Fibroblast of villous mesenchyme (primary cell): ENCODE measurements at places on chromosomes 6 and 20.

DNA sequence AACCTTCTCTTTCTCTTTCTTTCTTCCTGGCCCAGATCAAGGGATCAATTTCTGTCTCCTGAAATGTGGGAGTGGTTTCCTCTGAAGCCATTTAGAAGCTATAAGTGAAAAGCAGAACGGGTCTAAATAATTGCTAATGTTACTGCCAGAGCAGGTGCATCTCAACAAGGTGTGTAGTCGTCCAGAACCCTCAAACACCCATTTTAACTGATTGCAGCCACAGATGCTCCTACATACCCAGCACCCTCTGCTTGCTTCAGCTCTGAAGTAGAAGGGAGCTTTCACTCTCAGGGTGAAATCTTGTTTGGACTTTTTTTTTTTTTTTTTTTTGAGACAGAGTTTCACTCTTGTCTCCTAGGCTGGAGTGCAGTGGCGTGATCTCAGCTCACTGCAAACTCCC, 592.1 kb upstream of the ARID1B start:
- DNase-seq, result no peak

DNA sequence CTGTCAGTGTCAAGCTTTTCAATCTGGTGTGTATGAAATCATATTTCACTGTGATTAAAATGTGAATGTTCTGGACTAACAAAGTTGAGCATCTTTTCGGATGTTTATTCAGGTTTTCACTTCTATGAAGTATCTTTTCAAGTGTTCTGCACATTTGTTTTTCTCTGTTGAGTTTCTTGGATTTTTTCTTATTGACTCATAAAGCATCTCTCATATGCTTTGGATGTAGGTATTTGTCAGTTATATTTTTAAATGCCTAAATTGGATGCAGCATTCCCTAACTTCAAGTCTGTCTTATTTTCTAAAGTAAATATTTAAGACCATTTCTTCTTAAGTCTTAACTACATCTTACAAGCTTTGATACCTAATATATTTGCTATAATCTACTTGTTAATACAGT, 398.0 kb downstream of the PLCB1 start:
- DNase-seq, result no peak

- peak; percentile 13 for DNase-seq
These were observed 54.2 kb upstream of the MAFB start for GRCh38 chr20:40743141-40743775.

GRCh38 chr6:78025502-78025901, 372.7 kb downstream of the MEI4 start:
- DNase-seq, result no peak

GRCh38 chr20:35311409-35311808, 19.2 kb upstream of the FAM83C start:
- no peak for DNase-seq

GRCh38 chr6:53263917-53264316, 84.8 kb downstream of the ELOVL5 start:
- peak; percentile 28 for DNase-seq

GRCh38 chr6:79612918-79613317, 18.2 kb upstream of the SH3BGRL2 start:
- no peak for DNase-seq

DNA sequence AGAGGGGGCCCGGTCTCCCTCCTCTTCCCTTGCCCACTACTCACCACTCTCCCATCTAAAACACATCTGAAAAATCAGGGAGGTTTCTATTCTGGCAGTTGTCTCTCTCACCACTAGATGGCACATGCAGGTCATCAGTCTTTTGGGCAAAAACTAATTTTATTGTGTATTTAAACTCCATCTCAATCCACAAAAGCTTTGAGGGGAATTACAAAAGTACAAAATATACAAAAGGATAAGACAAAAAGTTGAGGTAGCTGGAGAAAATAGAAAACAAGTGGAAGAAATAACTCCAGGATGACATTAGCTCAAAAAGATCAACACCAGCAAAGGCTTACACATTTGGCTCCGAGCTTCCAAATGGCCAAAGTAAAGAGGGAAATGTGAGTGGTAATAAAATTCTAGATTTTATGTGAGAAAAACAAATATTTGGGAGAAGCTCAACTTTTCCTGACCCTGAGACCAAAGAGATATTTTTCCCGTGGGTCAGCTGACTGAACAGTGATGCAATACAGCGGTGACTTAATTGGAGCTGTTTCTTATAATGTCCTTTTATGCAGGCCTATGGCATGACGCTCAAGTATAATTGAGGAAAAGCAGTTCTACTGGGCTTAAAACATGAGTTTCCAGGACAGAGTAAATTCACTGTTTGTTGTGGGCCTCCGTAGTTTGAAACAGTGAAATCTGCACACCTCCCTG, 79.8 kb upstream of the CHD6 start:
- DNase-seq, result peak; percentile 33

- DNase-seq, result no peak
These were observed 43.4 kb downstream of the LRFN2 start for GRCh38 chr6:40543776-40544175.

DNA sequence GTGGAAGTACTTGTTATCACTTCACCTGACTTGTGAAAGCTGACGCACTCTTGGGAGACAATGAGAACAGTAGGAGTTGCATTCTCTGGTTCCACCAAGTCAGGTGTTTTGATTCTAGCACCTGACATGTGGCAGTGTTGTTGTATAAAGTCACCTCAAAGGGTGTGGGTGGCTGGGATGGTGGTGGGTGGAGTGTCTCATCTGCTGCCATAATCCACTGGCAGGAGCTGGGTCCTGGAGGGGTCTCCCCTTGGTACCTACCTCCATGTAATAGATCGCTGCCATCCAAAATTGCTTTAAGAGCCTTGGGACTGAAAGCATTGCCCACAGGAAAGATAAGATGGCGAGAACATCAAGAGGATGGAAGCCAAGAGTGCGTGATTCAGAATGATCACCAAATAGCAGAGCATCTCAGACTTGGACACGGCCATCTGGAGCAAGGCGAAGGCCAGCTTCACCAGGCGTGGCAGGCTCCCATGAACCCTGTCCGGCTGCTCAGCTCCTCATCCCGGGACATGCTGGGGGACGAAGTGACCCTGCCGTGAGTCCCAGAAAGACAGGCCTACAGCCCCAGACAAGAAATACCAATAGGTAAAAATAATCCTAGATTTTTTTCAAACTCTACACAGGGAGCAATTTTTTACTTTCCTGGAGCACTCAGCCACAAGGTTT, 56.6 kb downstream of the NPEPL1 start:
- no peak for DNase-seq

DNA sequence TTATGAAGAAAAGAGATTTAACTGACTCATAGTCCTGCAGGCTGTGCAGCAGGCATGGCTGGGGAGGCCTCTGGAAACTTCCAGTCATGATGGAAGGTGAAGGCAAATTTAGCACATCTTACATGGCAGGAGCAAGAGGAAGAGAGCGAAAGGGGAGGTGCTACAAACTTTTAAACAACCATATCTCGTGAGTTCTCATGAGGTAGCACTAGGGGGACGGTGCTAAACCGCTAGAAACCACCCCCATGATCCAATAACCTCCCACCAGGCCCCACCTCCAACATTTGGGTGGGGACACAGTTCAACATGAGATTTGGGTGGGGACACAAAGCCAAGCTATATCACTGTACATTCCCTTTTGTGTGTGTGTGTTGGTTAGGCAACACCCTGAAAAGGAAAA, 209.9 kb downstream of the TMEM242 start:
- no peak for DNase-seq

DNA sequence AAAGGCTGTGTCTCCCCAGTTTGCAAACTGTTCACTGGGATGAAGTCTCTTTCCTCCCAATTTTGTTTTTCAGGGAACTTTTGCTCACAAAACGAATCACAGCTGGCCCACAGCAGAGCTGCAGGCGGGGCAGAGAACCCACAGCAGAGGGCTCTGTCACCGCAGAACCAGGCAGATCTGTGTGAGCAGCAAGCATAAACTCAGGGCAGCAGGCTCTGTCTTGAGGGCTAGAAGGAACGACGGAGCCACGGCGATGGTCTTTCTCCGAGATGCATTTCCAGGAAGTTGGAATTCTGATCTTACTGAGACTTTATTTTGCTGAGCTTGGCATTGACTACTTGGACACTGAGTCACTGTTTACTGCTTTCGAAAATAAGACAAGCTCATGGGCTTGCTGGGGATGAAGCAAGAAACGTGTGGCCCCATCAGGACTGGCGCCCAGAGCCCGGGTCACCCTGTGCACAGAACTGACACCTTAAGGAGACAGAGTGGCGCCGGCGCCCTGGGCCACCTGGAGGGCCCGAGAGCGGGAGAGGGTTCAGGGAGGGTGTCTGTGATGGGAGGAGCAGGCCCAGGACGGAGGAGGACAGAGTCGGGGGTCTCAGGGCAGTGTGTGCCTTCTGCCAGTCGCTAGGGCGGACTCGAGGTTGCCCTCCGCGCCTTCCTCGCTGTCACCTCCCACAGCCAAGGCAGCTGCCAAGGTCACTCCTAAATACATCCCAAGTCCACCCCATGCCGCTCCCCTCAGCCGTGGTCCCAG, 106.3 kb upstream of the NXT1 start:
- DNase-seq, result peak; percentile 40

- DNase-seq, result peak; percentile 89
These were observed 1.0 kb downstream of the IGF2R start for GRCh38 chr6:159969921-159970320.

DNA sequence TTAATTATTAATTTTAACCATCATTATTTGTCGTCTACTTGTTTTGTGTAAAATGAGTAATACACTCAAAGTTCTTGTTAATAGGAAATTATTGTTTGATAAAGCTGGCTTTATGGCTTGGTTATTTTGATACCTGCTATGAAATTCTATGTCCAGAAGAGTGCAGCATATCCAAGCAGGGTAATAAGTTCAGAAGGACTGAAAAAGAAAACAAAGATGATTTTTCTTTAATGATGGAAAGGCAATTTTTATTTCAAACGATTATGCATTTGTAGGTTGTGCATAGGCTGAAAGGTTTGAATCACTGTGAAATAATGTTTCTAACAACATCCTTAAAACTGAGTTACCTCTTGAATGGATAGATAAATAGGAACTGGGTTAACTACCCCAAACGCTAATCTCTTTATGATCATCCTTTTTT, 1.4 kb upstream of the MAN1A1 start:
- peak; percentile 67 for DNase-seq

DNA sequence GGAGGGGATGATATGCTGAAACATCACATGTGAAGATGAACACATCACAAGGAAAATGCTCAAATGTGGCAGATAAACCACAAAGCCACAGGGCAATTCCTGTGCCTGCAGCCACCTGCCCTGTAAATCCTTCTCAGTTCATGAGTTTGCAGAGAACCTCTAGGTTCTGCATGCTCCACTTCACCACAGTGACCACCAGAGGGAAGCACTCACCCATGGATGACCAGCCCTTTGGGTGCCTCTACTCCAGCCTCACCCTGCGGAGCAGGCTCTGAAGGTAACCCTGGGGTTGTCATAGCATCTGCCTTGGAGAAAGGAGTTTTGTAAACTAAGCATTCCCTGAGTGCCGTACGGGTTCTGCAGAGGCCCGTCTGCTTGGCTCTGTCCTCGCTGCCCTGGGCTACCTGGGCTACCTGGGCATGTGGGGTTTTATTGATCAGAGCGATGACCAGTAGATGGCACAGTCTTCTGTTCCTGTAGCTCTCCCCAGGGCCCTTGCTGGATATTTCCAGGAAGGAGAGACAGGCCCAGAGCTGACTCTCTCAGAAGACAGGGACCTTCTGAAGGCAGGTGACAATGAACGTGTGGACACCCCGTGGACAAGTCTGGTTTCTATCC, 31.7 kb upstream of the CST1 start:
- peak; percentile 30 for DNase-seq
